IPS DF 6.9 (cell line): ENCODE measurements at places on chromosomes 5 and 9.

- no peak for DNase-seq
Observed at GRCh38 chr5:131406975-131407638, 143.3 kb downstream of the CDC42SE2 start.

DNA sequence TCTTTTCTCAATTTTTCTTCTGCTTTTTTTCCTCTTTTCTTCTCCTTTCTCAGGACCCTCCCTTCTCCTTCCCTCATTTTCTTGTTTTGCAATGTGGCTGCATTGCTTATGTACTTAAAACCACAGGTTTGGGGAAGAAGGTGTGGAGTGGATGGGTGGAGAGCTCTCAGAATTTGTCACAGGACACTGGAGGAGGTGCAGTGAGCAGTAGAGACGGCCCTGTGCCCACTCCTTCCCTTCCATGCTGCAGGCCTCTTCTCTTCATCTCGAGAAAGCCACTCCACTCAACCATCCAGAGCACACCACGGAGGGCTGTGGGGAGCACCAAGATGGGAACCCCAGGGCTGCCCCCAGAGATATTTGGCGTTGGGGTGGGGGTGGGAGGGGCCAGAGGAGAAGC lies 92.3 kb downstream of the FSTL4 start:
- no peak for DNase-seq

DNA sequence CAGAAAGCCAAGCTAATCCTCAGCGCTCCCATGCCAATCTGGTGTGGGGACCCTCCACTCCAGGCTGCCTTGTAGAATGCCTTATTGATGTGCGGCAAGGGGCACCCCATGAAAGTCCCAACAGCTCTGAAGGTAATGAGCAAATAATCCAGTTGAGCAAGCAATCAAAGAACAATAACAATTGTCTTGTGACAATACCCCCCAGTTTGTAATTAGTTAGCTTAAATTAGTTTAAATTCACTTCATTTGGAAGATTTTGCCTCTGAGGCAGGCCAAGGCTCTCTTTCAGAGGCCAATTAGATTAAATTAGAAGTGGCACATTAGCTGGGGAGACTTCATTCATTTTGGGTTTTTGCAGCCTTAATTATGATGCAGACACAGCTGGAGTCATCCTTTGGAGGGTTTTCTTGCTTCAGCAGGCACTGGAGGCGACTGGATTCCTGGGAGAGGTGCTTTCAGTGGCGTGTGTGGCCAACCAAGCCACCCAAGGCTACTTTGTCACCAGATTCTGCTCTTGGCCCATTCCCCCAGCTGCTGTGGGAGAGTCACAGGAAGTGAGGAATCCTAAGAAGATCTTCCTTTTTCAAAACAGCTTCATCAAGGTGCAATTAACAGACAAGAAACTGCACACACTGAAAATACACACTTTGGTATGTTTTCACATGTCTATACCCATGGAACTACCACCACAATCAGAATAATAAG lies 17.9 kb upstream of the FBP1 start:
- DNase-seq: no peak

- DNase-seq: no peak
Observed at GRCh38 chr9:127814619-127815511, 12.2 kb downstream of the FPGS start.

GRCh38 chr9:129336601-129337331 lies 158.7 kb upstream of the IER5L start:
- DNase-seq: no peak

- DNase-seq: no peak
Observed at GRCh38 chr5:103283120-103283519, 24.6 kb downstream of the MACIR start.

DNA sequence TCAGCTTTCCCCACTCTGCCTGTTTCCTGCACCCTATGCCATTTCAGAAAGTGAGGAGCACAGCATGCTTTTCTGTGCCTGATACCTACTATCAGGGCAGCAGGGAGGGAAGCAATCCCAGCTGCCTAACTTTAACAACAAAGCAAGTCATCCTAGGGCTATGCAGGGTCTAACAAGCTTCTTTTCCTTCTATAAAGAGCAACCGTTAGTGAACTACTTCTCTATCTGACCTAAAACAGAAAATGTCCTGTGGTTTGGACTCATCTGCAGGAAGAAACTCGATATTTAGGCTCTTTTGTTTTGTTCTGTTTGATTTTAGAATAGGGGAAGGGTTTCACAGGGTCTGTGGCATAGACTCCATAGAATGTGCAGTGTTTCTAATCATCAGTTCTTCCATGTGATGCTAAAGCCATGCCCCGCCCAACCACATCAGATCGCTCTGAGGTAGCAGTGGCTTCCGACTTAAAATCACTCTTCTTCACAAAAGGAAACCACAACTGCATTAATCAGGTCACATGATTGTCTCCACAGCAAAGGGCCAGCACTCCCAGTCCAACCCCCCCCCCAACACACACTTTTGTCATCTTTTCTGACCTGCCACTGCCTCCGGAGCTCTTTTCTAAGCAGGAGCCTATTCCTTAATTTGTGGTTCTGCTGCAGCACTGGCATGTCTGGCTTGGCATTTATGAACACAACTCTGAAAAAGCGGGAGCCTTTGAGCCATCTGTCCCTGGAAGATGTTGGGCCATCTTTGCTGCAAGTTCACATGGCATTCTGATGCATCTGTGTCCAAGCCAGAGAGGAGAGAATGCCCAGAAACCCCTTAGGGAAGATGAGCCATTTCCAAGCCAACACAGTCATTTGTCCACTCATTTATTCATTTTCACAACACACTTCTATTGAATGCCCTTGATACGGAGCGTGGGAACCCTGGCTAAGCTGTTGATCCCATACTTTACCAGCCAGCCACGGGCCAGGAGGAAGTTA lies 71.6 kb downstream of the CFAP90 start:
- no peak for DNase-seq
